ENCODE measurements at places on chromosomes 2 and 18.

DNA sequence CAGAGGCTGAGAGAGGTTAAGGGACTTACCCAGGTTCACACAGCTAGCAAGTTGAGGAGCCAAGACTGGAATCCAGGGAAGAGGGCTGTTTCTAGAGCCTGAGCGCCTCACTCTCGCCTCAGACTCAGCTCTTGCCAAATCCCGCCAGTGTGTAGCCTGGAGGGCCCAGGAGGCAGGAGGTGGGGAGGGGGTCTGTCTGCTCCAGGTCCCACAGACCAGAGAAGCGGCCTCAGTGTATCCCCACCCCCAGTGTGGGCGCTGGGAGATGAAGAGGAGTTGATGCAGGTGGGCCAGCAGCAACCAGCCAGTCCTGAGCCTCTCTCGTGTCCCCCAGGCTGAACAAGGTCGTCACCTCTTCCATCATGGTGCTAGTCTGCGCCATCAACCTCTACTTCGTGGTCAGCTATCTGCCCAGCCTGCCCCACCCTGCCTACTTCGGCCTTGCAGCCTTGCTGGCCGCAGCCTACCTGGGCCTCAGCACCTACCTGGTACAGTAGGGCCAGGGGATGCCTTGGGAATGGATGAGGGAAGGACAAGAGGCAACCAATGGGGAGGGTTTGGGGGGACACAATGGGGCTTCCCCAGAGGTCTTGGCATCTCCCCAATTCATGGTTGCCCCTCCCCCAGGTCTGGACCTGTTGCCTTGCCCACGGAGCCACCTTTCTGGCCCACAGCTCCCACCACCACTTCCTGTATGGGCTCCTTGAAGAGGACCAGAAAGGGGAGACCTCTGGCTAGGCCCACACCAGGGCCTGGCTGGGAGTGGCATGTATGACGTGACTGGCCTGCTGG is 5.2 kb upstream of the CTDSP1 start:
- no peak for DNase-seq

DNA sequence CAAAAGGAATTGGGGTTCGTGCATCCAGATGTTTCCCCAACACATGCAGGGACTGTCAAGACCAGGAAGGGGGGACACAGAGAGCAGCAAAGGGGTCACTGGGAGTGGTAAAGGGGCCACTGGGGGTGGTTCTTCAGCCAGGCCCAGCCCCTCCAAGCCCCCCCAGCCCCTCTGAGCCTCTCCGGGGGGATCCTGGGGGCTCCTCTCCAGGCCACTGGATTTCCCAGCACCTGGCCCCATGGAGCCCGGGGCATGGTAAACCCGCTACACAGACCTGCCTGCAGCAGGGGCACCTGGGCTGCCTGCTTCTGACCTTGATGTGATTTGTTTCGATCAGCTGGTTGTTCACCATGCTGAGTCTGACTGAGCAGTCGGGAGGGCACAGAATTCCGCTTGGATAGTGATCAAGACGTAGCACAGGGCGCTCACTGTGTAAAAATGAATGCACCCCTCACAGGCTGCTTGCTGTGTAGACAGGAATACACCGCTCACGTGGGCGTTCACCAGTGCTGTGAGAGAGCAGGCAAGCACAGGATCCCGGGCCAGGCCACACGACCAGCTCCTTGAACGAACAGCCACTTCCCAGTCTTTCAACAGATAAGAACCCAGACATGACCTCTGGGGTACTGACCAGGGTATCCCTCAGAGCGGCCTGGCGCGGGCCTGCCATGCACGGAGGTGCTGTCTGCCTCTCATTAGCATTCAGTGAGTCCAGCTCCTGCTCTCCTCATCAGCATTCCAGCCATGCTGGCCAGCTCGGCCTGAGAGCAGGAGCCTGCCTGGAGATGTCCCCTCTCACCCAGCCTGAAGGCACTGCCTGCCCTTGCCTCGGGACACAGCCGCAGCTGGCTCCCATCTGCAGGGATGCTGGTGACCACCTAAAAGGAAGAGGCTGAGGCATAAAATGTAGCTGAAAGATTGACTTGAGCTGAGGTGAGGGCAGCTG is 73.3 kb upstream of the OTOS start:
- DNase-seq, result no peak

DNA sequence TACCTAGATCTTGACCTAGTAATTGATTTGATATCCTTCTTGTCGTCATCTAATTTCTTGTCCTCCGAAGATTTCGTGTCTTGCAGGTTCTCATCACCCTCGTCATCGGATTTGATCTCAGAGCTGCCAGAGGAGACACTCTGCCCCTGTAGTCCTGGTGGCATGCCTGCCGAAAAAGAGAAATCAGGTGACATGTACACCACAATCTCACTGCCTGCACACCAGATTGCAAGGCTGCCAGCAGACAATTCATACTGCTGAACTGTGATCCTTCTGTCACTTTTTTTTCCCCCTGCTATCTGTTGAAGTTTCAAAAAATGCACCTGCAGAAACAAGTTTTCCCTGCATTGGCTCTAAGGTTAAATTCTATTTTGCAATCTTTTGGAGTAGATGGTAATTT is 273.2 kb upstream of the CCDC68 start:
- no peak for DNase-seq

GRCh38 chr18:38551881-38552280 is 986.3 kb upstream of the CELF4 start:
- DNase-seq, result no peak

- no peak for DNase-seq
Measured at GRCh38 chr18:72910045-72910444, 42.3 kb upstream of the NETO1 start.

DNA sequence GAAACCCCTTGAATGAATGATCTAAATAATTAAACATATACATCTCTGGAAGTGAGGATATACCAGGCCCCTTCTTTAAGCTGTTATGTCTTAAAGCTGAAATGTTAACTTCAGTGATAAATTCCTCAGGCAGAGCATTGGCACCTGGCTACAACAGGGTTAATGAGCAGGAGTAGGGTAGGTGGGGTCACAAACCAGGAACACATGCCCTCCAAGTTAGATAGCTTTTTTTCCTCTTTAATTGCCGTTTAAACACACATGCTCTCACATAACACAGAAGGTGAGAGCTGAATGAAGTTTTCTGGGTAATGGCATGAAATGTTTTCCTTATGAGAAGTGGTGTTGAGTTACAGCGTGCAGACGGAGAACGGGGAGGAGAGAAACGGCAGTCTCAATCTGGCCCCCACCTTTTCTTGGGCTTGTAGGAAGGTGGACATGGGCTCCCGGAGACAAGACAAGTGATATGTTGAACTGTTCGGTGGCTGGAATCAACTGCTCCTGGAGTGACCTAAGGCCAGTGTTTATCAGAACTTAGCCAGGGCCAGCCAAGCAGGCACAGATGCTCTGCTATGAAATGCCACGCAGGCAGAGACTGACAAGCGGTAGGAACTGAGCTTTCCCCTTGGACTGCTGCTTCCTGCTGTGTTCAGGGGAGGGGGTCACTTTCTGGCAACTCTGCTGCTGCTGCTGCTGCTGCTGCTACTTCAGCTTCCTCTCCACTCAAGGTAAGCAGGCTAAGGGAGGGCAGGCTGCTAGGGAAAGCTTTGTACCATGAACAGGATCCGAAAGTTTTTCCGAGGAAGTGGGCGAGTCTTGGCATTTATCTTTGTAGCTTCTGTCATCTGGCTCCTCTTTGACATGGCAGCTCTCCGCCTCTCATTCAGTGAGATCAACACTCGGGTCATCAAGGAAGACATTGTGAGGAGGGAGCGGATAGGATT is at the start of gene GALNT5:
Gene GALNT5 (plus strand): TSS at position 394 of the 941 bp plus-strand sequence. CDS start 378 bp downstream, at position 772.
- peak; percentile 21 for DNase-seq

DNA sequence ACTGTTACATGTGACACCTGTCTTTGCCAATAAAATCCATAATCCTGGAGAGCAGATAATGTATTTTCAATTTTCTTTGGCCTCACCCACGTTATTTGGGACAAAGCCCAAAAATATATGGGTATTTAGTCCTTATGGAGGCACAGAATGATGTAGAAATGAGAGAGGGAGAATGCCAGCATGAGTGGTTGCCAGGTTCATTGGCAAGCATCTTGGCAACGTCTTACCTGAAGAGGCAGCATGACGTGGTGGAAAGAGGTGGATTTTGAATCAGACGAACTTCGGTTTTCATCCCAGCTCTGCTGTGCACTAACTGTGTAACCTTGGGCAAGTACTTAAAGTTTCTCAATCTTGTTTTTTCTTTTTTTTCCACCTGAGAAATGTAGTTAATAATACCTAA is 969.6 kb upstream of the PIK3C3 start:
- no peak for DNase-seq

GRCh38 chr2:168568476-168569267 is 112.6 kb downstream of the CERS6 start:
- DNase-seq, result no peak

- DNase-seq, result peak; percentile 99
Measured at GRCh38 chr18:9017167-9017904, 85.2 kb upstream of the NDUFV2 start.

DNA sequence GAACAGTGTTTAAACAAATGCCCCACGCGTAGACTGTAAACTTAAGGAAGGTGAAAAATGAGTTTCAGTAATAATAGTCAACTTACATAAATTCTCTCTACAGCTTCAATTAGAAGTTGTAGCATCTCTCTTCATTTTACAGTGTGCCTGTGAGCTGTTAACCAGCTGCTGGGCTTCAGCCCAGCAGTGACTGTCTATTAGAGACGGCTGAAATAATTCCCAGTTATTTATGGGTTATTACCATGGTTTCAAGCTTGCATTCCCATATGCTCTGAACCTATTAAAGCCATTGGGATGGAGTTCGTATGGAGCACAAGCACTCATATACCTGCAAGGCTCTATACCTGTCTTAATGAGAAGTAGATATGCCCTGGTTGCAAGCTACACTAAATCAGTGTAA is 501.1 kb downstream of the CNTNAP5 start:
- DNase-seq, result no peak

- no peak for DNase-seq
Measured at GRCh38 chr2:172856606-172857005, 121.0 kb downstream of the RAPGEF4 start.

DNA sequence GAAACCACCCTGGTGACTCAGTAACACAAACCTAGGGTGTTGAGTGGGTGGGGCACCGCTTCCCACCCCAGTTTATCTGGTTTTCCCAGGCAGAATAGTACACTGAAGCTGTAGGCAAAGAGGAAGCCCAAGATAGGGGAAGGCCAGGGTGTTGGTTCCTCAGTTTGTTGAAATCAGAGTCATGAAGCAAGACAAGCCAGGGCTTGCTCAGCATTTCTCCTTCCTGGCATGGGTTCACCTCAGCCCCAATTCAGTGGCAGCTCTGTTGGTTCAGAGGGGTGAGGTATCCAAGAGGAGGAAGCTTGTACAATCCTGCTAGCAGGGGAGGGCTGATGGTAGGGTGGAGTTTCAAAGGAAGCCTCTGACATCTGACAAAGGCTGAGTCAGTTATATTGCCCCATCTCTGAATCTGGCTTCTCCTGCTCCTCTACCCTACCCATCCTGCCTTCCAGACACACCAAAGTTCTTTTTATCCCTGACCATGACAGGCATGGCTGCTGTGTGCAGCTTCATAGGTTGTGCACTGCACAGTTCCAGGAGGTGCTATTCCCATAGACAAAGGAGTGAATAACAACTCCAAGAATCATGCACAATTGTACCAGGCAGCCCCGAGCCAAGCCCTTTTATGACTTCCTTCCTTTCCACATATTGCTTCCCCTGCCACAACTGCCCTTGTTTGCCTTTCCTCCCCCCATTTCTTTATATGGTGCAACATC is 24.9 kb upstream of the RAB10 start:
- DNase-seq, result no peak

- no peak for DNase-seq
Measured at GRCh38 chr2:178602901-178603300, 122.6 kb downstream of the PLEKHA3 start.

GRCh38 chr2:170461889-170462288 is 253.2 kb upstream of the SP5 start:
- DNase-seq, result no peak

DNA sequence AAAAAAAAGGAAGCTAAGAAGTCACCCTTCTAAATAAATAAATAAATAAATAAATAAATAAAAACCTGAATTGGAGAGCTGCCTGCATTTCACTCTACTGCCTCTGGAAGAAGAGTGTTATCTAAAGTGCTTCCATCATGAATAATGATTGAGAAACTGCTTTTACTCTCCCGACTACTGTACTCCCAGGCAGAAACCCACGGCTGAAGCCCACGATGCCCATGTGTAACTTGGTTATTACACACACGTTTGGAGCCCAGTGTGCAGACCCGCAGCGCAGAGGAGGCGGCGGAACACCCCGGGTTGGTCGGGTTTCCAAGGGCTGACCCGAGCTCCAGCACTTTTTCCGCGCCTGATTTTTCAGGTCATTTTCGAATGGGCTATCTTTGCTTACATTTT is 697 bp upstream of the SPATS2L start:
- DNase-seq, result no peak

- DNase-seq, result no peak
Measured at GRCh38 chr18:55245211-55245614, 286.0 kb upstream of the CCDC68 start.

DNA sequence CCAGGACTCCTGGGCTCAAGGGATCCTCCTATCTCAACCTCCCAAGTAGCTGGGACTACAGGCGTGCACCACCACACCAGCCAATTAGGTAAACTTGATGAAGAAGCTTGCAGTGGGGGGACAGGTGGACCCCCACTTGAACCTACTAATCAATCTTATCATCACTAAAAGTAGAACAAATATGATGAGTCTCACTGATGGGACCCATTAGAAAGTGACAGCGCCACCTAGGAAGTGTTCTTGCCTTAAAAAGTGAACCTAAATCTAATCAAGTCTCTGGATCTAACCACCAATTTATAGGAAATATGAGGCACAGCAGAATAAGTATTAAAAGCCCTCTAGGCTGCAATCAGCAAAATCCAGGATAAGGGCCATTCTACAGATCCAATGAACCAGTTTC is 79.2 kb downstream of the BIN1 start:
- DNase-seq, result no peak

DNA sequence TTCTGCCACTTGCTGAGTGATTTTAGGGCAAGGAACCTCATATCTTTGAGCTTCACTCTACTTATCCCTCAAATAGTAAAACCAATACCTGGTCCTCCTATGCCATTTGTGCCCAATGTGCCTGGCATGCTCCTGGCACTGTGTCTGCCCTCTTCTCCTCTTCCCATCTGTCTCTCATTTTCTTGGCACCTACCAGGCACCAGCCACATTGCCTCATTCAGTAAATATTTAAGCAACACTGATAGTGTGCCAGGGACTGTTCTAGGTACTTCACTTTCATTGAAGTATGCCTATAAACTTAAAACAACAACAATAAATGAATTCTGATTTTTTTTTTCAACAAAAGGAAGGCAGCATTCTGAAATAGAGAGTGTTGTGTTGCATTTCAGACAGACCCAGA is 15.1 kb upstream of the BOD1L2 start:
- no peak for DNase-seq

- DNase-seq, result no peak
Measured at GRCh38 chr2:223316342-223316741, 264.4 kb downstream of the KCNE4 start.
